Erythroblast (primary cell): ENCODE measurements at places on chromosomes 16 and 17.
A peak's percentile ranks its signal among the peaks of the same experiment; 100 is the strongest.

GRCh38 chr16:48053418-48053745, 102.4 kb downstream of the ABCC12 start:
- DNase-seq: no peak

DNA sequence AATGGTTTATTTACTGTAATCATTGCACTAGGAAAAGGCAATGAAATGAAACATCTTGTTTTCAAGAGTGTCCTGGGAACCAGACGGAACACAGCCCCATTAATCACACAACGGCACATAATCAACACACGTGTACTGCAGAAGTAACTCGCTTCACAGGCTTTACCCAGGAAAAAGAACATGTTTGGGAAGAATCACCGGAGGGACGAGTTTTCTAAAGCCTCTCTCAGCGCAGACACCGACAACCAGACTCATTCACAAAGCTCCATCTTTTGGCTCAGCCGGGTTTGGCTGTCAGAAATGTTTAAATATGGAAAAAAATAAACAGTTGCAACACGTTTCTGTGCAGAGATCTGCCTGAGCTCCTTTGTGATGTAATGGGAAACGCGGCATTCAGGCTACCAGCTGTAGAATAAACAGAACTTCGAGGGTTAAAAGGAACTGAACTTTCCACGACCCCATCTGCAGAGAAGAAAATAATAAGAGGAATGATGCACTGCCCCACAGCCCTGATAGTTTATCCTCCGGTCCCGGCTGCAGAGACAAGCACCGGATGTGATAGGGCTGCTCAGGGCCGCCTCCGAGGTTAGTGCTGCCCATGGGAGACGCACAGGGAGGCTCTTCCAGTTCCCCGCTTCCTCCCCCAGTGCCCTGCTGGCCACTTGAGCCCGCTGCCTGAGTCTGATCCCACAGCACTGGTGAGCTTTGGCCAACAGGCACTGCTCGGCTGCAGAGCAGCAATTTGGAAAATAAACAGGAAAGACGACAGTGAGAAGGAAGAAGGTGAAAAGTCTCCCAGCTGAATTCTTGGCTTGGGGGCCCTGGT, 119.8 kb downstream of the HIC1 start:
- no peak for DNase-seq

DNA sequence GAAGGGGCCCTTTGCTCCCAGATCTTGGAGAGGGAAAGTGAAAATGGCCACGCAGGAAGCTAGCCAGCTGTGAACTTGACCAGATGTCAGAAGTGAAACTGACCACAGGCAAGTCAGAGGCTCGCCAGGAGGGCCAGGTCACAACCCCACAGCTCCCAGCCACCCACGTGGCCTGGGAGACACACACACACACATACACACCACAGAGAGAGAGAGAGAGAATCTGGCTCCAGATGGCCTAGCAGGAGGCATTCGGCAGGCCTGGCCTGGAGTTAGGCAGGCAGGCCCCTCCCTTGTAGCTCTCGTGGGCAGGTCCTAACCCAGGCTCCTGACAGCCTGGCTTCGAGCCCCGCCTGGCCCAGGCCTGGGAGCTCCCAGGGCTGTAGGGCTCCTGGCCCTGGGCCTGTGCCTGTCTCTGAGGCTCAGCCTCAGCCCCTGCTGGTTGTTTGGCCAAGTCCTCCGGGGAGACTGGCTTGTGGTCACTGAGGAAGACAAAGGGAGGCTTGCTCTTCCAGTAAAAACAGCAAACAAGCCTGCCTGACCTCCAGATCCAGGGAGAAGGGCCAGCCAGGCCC, 20.2 kb downstream of the NGFR start:
- DNase-seq: no peak

GRCh38 chr16:57022445-57022844, 33.1 kb downstream of the NLRC5 start:
- no peak for DNase-seq

- peak; percentile 92 for DNase-seq
Measured at GRCh38 chr16:85554889-85555718, 58.0 kb upstream of the GSE1 start.

DNA sequence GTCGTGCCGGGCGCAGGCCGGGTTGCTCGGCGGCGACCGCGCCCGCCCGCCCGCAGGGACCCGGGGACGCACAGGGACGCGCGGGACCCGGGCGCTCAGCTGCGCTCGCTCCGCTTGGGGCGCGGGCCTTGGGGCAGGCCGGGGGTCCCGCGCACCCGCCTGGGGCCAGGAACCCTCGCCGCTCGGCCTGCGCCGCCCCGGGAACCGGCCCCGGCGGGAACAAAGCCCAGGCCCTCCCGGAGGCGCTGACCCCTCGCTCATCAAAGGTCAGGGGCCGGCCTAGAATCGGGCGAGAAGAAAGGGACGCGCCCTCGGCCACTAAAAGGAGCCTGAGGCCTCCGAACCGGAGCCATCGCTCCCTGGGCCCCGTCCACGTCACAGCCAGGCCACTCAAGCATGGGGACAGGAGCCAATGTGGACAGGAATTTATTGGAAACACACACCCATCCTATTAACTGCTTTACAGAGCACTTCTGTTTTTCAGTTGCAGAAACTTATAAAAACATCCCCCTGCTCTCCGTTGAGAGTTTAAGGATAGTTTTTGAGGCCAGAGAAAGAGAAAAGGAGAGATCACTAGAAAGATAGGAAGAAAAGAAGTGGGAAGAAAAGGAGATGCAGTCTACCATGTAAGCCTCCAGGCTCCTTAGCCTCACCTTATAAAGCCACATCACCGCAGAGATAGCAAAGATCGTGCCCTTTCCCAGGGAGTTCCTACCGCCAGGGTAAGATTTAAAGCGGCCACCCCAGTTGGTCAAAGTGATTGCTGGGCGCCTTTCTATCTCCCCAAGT, 558 bp upstream of the ZFHX3 start:
- DNase-seq: no peak

DNA sequence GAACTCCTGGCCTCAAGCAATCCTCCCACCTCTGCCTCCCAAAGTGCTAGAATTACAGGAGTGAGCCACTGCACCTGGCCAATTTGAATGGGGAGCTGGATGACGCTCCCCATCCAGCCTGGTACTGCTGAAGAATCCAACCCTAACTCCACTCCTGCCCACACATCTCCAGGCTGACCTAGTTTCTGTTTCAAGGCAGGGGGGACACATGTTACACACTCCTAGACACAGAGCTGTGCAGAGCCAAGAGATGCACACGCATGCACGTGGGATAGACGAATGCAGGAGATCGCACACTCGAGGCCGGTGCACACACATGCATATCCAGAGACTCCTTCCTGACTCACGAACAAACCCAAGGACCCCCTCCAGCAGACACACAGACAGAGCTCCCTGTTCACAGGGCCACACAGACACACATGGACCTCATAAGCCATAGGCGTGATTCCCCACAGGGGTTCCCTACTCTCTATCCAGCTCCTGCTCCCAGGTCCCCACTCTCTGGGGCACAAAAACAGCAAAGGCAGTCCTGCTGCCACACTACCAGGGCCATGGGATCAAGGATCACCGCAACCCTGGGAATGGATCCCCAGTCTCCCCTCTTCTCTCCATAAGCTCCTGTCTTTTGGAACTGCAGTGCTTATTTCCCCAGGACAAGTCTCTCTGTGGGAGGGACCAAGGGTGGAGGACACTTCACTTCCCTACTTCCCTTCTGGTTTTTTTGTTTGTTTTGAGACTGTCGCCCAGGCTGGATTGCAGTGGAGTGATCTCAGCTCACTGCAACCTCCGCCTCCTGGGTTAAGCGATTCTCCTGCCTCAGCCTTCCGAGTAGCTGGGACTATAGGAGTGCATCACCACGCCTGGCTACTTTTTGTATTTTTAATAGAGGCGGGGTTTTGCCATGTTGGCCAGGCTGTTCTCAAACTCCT, 14.4 kb downstream of the EPOP start:
- no peak for DNase-seq

- DNase-seq: peak; percentile 80
Measured at GRCh38 chr16:31253642-31254045, 6.1 kb upstream of the ITGAM start.

DNA sequence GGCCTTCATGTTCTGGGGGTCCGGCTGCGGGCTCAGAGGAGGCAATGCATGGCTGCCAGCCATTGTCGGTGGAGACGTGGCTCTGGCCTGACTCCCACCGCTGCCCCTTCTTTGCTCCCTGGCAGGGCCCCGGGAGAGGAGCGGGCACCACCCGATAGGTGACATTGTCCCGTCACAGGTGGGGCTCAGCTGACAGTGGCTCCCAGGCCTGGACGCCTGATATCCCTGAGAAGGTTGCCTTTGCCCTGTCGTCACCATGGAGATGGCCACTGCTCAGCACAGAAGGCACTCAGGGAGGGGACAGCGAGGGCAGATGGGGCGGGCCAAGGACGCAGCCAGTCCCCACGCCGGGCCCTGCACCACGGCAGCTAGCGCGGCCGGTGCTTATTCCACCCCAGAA, 42.6 kb downstream of the SOX8 start:
- no peak for DNase-seq

DNA sequence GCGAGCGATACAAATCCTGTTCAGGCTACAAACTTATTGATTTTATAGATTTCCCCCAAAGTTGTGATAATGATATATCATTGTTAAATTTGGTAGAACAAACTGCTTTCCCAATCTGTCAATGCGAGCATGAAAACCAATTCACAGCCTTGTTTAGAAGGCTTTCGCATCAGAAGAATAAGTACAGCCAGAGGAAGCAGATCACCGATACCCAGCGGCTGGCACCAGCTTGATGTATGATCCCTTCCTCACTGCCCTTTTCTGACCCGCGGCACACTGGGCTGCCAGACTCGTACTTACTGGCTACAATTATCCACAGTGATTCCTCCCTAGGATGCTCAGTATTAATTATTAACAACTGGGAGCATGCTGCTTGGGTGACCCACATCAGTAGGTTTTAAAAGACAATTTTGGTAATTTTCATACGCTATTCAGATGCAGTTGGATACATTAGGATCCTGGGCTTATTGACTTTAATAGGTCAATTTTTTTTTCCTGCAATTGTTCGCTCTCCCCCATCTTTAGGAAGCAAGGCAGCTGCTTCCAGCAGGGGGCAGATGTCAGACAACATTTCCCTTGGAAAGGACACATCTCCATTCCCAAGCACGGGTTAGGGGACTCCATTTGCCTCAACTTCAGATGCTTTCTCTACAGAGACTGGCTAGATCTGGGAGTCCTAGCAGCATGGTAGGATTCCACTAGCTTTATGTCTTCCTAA, 582.7 kb upstream of the PSMD7 start:
- no peak for DNase-seq

GRCh38 chr17:17700251-17700969, 19.2 kb downstream of the RAI1 start:
- no peak for DNase-seq

DNA sequence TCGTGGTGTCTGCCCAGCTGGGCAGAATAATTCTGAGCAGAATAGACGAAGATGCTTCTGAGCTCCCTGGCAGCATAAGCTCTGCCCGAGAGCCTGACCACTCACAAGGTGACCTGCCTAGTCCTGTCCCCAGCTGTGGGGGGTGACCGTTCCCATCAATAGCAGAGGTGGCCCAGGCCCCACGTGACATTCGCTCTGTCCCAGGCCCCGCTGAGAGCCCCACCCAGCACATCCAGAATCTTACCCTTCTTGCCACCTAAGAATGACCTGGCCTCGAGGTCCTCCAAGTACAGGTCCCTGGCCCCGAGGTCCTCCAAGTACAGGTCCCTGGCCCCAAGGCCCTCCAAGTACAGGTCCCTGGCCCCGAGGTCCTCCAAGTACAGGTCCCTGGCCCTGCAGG, 695 bp upstream of the TMEM204 start:
- DNase-seq: no peak

DNA sequence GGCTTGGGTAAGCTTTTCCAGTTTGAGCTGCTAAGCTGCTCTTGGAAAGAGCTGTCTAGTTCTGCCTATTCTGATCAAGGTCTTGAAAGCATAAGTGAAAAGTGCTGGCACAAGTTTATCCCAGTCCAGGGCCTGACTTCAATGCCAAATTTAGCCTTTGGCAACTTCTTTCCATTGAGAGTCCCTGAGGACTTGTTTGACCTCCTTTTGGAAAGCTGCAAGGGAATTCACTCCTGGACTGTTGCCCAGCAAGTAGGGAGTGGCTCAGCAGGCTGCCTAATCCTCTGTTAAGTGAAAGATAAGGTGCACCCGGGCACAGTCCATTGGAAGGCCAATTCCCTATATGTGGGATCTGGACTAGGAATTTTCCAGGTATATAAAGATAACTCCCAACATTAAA, 16.0 kb upstream of the TANC2 start:
- no peak for DNase-seq

DNA sequence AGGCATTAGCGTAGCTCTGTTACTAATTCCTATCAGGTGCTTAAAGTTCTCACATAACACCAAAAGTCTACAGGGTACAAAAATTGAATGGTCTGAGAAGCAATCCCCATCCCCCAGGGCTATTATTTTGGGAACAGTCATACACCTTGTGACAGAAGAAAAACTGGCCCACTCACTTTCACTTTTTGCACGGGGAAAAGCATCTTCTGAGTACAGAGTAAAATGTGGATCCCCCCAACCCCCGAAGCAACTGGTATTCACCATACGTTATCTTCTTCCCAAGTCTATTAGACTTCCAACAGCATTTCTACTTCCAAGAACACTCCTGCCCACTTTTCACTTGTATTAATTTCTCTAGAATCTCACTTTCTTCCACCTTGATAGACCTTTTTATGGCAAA, 11.8 kb downstream of the GGA3 start:
- DNase-seq: no peak
